ENCODE measurements at places on chromosomes 2 and 18. TPM values are rescaled to one million over a fixed set of nuclear protein-coding genes. Genes with fewer than 3 reads are reported as not detected.
A peak's percentile ranks its signal among the peaks of the same experiment; 100 is the strongest.

- no peak overlapping the region for H3K27ac ChIP-seq
- DNase-seq = no peak
- no peaks in the 10 kb centered on the region for H3K4me1 ChIP-seq
- peaks cover 7% of the 10 kb centered on the region for H3K36me3 ChIP-seq
- no peaks in the 10 kb centered on the region for H3K27me3 ChIP-seq
These were observed 36.8 kb downstream of the SPC25 start for GRCh38 chr2:168853471-168853870.

DNA sequence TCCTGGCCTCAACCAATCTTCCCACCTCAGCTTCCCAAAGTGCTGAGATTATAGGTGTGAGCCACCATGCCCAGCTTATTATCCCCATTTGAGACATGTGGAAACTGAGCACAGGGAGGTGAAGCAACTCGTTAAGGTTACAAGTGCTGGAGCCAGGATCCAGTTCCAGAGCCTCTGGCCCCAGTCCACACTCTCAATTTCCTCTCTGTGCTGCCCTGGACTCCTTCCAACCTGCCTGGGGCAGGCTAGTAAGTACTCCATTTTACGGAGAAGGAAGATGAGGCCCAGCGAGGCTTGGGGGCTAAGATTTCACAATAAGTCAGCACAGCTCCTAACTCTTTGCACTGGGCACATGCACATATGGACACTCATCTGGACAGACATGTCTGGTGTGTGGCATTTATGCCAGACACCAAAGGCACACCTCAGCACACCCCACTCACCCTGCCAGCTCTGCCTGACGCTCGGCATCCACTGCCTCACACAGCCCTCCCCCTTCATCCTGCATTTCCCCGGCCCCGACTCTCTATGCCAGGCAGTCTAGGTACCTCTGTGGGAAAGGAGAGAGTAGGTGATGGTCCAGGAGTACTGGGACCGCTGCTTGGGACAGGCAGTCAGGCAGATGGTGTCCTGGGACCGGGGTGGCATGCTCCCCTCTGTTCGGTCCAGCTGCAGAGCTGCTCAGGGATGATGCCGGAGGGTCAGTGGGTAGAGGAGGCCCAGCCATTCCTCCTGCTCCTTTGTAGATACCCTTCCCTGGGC lies 20.5 kb downstream of the CFAP65 start:
- H3K27ac ChIP-seq = no peak overlapping the region
- no peak for DNase-seq
- H3K4me1 ChIP-seq = no peaks in the 10 kb centered on the region
- H3K4me3 ChIP-seq = no peak overlapping the region
- peaks cover 6% of the 10 kb centered on the region for H3K27me3 ChIP-seq

DNA sequence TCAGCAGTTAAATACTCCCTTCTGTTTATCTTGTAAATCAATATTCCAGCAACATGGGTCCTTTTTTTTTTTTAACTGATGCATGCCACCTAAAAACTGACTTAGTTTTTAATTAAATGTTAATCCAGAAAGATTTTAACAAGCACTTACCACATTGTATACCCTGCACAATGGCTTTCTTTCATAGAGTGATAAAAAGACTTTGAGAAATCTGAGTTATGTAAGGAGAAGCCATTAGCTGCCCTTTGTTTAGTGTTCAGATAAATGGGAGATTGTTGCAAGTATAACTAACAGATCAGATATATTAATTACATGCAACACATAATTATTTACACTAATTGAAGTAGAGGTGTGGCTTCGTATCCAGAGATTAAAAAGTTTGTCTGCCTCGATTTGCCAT lies 22.7 kb upstream of the NFATC1 start:
- no peak for DNase-seq
- H3K27me3 ChIP-seq = no peaks in the 10 kb centered on the region
- no peak overlapping the region for H3K27ac ChIP-seq
- peaks cover 3% of the 10 kb centered on the region for H3K36me3 ChIP-seq
- peaks cover 16% of the 10 kb centered on the region for H3K4me1 ChIP-seq
- no peak overlapping the region for H3K4me3 ChIP-seq

GRCh38 chr2:1638281-1638860 lies 105.9 kb downstream of the PXDN start:
- no peak overlapping the region for H3K4me3 ChIP-seq
- no peaks in the 10 kb centered on the region for H3K4me1 ChIP-seq
- H3K27me3 ChIP-seq = no peaks in the 10 kb centered on the region
- no peak overlapping the region for H3K27ac ChIP-seq

- peaks cover 36% of the 10 kb centered on the region for H3K4me1 ChIP-seq
- DNase-seq = no peak
- peaks cover 12% of the 10 kb centered on the region for H3K36me3 ChIP-seq
- H3K27me3 ChIP-seq = no peaks in the 10 kb centered on the region
- peak overlapping the region; percentile 52 for H3K4me3 ChIP-seq
- peak overlapping the region; percentile 39 for H3K27ac ChIP-seq
These were observed 40.4 kb upstream of the CDC42EP3 start for GRCh38 chr2:37711831-37712230.

- peaks cover 8% of the 10 kb centered on the region for H3K27me3 ChIP-seq
- H3K4me3 ChIP-seq = no peak overlapping the region
- H3K27ac ChIP-seq = no peak overlapping the region
- H3K4me1 ChIP-seq = no peaks in the 10 kb centered on the region
- DNase-seq = no peak
- no peaks in the 10 kb centered on the region for H3K36me3 ChIP-seq
These were observed 445.5 kb upstream of the PKDCC start for GRCh38 chr2:41602341-41602740.

GRCh38 chr2:127050803-127051115 lies 56.2 kb downstream of the BIN1 start:
- H3K27me3 ChIP-seq = no peaks in the 10 kb centered on the region
- no peaks in the 10 kb centered on the region for H3K36me3 ChIP-seq
- no peak for DNase-seq
- peaks cover 14% of the 10 kb centered on the region for H3K4me1 ChIP-seq
- no peak overlapping the region for H3K4me3 ChIP-seq
- no peak overlapping the region for H3K27ac ChIP-seq

- no peak overlapping the region for H3K4me3 ChIP-seq
- no peaks in the 10 kb centered on the region for H3K36me3 ChIP-seq
- peaks cover 14% of the 10 kb centered on the region for H3K4me1 ChIP-seq
- DNase-seq = no peak
- H3K27ac ChIP-seq = no peak overlapping the region
These were observed 47.8 kb downstream of the PHLPP1 start for GRCh38 chr18:62763101-62763521.

CD8B2 gene
- 0.61 TPM for total RNA-seq

DLX1 gene
- not detected for total RNA-seq

TSGA10 gene
- 8.6 TPM for total RNA-seq
